ENCODE measurements at places on chromosomes 4 and X.
A peak's percentile ranks its signal among the peaks of the same experiment; 100 is the strongest.

GRCh38 chr4:128455480-128455879, 167.9 kb upstream of the PGRMC2 start:
- no peak for ATAC-seq

GRCh38 chr4:78061939-78062570, 4.9 kb downstream of the FRAS1 start:
- no peak for ATAC-seq

DNA sequence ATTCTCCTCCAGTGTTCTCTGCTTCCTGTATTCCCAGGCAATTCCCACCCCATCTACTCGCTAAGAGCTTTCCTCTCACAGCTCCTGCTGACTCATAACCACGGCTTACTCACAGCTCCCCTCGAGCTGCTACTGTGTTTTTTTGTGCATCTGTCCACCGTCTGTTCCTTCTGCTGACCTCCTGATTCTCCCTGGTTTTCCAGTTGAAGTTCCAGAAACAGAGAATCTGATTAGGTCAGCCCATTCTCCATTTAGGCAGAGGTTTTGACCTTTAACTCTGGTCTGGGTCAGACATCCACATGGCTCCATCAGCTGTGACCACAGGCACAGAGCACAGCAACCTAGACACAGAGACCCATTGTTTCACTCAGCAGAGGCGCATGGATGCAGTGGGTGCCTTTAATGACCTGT, 5.5 kb upstream of the SMIM20 start:
- peak; percentile 77 for ATAC-seq

DNA sequence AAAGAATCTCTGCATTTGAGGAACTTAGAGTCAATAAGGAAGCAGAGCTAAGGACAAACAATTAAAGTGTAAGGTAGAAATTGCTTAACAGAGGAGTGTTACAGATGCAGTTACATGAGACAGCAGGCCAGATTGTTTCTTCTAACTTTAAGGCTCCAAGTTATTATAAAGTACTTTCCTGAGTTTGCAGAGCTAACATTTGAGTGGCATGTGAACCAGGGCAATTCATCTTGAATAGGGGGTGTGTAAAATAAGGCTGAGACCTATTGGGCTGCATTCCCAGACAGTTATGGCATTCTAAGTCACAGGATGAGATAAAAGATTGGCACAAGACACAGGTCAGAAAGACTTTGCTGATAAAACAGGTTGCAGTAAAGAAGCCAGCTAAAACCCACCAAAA, 7.6 kb upstream of the LNX1 start:
- ATAC-seq = no peak

DNA sequence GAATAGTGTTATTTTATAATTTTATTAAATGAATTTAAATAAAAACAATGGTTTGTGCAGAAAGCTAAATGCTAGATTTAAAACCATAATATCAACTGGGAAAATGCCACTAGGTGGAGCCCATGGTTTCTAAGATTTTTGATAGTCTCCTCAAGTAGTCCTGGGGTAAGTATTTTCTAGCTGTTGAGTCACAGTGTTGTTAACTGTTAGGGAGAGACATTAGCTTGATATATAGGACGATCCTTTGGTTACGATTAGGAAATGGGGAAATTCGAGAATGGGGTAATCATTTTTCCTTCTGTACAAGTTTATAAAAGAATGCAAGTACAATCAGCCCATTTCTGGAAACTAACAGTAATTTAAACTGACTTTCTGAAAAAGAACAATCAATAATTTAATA, 378.4 kb downstream of the ANKRD50 start:
- peak; percentile 78 for ATAC-seq

DNA sequence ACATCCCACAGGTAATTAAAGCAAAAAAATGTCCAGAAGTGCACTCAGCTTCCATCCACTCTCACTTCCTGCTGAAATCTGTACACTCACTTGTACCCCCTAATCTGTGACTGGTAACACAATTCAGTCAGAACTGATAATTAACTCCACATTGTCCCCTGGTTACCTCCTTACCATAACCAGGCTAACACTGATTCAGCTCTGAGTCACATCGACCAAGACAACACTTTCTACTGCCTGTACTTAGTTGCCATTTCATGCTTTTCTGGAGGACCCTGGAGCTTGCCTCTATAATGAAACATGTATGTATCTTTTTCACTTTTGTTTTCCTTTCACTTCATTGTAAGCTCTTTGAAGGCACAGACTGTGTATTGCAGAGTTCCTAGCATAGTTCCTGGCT, 130.9 kb upstream of the GABRG1 start:
- no peak for ATAC-seq

- ATAC-seq = no peak
Observed at GRCh38 chrX:38109042-38109898, 102.9 kb downstream of the SYTL5 start.

DNA sequence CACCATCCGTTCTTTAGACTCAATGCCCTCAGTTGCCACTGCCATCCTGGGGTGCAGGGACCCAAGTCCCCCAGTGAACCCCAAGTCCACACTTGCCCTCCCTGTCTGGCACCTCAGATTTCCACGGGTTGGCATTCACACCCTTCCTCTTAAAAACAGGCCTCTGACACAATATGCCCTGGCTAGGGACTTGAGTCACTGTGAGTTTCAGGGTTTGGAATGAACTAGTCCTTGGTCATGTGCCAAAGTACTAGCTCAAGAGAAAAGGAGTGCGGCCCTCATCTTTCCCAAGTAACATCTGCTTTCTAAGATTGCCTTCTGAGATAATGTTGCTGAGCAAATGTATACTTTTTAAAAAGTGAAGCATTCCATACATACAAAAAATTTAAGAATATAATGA, 134.0 kb downstream of the MID1 start:
- ATAC-seq = no peak

GRCh38 chr4:56650262-56651055, 30.6 kb downstream of the HOPX start:
- no peak for ATAC-seq

GRCh38 chrX:41480508-41481260, 33.5 kb downstream of the NYX start:
- ATAC-seq = no peak

DNA sequence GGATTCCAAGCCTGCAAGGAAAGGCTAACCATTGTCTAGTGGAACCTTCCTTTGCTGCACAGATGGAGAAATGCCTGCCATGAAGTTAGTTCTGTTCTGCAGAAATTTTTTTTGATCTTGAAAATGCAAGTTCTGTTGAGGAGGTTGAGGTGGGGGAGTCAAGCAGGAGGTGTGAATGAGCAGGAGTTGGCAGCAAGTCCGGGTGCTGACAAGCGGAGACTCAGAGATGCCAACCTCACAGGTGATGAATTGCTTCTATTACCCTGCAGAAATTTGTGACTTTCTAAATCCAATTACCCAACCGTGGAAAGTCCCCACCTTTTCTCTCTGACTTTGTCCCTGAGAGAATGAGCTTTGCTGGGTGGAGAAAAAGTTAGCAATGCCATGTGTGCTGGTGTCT, 350.1 kb downstream of the DHRSX start:
- ATAC-seq = no peak

DNA sequence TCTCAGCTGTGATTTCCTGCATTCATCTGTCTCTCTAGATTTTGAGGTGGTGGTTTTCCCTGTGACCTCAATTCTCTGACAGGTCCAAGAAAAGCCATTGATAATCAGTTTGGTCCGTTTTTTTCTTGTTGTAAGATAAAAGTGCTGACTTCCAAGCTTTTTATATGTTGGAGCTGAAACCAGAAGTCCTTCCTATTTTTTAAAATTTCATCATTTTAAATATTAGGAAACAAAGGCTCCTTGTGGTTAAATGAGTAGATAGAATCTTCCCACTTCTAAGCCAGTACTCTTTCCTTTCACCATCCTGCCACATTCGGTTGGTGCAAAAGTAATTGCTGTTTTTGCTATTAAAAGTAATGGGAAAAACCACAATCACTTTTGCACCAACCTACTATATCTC, 18.3 kb downstream of the RNF175 start:
- ATAC-seq = no peak

DNA sequence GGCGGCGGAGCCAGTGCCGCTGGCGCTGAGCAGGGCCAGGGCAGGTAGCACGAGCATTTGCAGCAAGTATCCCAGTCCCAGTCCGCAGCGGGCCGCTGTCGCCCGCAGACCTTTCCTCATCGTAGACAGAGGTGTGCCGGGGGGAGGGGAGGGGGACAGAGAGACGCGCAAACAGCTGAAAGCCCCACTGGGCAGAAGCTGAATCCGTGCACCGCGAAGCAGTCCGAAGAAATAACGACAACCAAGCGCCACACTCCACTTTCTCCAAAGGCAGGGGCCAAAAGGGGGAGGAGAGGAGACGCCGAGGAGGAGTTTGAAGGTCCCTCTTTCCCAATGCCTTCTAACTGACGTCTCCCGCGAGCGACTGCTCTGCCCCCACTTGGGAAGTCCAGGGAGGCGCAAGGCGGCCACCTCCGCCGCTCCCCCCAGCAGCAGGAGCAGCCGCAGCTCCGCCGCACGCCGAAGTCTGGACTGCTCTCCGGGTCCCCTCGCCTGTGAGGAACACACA, at the start of gene UNC5C:
Gene UNC5C (minus strand): TSS at position 236 of the 508 bp plus-strand sequence.
- peak; percentile 78 for ATAC-seq

- ATAC-seq = no peak
Observed at GRCh38 chrX:8548446-8548845, 83.8 kb downstream of the VCX3B start.

DNA sequence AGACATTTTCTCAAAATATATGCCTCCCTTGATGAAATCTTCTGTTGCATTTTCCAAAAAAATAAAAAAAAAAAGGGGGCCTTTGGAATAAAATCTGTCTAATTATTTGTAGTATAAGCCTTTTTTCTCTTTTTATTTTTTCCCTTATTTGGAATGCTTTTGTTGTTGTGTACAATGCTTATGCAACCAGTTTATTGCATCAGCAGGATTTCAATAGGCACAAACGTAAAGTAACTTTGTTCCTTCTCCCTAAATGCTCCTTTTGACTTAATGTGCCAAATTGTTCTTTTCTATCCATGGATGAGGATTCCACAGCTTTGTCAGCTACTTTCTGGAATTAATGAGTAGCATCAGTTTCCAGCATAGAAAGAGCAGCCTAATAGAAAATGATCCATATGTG, 59.6 kb upstream of the HPGD start:
- no peak for ATAC-seq

- no peak for ATAC-seq
Observed at GRCh38 chr4:152112887-152113286, 352.1 kb upstream of the GATB start.

DNA sequence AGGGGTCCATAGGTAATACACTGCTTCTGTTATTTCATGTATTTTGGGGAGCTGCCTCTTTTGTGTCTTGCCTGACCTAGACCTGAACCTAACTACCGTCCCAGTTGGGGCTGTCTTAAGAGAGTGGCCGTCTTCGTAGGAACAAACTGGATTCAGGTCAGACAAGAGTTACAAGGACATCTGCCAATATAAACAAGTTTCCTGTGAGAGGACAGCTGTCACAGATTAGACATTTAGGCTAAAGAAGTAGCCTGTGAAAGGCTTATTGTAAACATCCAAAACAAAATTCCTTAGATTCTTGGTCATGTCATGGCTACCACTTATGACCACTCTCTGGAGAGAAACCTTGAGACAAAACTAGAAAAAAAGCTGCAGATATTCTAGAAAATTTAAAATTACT, 797.6 kb upstream of the AADAT start:
- ATAC-seq = no peak

GRCh38 chr4:3729188-3729881, 36.9 kb upstream of the ADRA2C start:
- ATAC-seq = no peak

DNA sequence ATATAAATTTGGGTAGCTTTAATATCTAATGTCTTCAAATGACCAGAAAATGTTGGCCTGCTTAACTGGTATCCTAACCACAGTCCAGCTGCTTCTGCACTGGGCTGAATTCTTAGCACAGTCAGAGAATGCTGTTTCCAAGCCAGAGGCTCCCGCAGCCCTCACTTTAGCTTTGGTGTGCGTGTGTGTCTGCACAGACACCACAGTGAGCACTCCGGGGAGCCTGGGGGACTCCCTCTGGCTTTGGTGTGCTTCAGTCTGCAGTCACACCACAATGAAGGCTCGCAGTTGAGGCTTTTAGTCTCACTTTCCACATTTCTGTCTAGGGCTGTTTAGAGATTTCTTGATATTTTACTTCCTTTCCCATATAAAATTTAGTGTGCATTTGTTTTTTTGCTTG, 53.6 kb downstream of the APOO start:
- ATAC-seq = no peak

DNA sequence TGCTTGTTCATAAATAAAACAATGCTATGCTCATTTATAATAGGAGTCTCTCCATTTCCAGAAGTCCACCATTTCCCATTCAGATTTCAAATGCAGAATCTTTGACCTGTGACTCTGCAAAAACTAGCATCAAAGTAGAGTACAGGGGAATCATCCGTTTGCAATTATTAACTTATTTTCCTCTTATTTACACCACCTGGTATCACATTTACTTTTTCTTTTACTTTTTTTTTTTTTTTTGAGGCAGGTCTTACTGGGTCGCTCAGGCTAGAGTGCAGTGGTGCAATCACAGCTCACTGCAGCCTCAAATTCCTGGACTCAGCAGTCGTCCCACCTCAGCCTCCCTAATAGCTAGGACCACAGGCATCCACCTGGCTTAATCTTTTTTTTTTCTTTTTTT, 37.6 kb downstream of the RBM47 start:
- ATAC-seq = no peak

- ATAC-seq = peak; percentile 88
Observed at GRCh38 chrX:118116713-118117550, at the start of gene KLHL13. TSS of gene KLHL13 (minus strand) at chrX:118116810. CDS start at chrX:118028473, 88,337 bp downstream.

- ATAC-seq = no peak
Observed at GRCh38 chrX:111244235-111244750, 26.0 kb downstream of the CAPN6 start.

GRCh38 chr4:86876894-86877685, 15.1 kb downstream of the C4orf36 start:
- ATAC-seq = no peak

DNA sequence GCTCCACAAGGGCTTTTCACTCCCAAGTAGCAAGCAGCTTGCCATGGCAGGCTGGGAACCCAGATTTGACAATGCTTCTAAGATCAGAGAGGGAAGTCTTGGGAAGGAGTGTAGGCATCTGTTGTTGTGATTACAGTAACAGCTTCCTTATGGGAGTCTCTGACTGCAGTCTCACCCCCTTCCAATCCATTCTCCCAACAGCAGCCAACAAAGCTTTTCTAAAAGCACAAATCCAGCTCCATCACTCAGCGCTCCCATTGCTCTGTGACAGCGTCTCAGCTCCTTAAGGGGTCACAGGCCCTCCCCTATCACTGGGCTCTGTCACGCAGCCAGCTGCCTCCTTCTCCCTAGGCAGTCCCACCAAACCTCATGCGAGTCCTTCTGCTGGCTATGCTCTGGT, 7.1 kb downstream of the IGFBP7 start:
- no peak for ATAC-seq

DNA sequence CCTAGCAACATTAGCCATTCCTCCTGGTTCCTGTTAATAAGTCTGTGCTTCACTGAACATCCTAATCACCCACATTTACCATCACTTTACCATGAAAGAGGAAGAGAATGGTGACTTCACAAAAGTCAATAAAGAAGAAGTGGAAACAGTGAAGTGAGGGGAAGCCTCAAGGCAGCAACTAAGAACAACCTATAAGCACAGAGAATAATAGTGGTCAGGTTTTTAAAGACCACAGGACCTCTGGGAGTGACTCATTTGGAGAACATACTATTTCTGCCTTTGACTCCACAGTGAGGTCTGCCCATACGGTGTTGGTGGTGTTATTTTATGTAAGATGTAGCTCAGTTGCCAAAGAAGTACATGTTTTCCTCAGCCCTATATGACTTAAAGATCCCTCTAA, 86.0 kb upstream of the TET2 start:
- ATAC-seq = no peak

GRCh38 chr4:111475001-111475400, 670.3 kb upstream of the FAM241A start:
- no peak for ATAC-seq

Data from motor neuron (in vitro differentiated cells).